Activated naive CD4-positive, alpha-beta T cell (primary cell): ENCODE measurements at places on chromosomes 1 and 21.

GRCh38 chr1:89608319-89608983 lies 24.5 kb upstream of the LRRC8C start:
- peak; percentile 52 for DNase-seq

DNA sequence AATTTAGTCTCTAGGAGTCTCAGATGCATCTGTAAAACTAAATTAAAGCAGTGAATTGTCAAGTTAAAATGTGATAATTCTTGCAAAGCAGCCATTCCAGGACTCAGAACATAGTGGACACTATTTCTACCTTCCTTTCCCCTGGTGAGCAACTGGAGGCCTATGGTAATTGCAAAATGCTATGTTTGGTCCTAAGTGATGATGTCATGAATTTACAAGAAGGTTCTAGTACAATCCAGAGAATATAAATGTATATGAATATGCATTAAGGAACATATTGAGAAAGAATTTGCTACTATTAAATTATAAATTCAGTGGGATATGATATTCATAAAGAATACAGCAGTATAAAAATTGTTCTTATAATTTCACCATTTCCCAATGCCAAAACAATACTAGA lies 32.6 kb downstream of the OMA1 start:
- no peak for DNase-seq

DNA sequence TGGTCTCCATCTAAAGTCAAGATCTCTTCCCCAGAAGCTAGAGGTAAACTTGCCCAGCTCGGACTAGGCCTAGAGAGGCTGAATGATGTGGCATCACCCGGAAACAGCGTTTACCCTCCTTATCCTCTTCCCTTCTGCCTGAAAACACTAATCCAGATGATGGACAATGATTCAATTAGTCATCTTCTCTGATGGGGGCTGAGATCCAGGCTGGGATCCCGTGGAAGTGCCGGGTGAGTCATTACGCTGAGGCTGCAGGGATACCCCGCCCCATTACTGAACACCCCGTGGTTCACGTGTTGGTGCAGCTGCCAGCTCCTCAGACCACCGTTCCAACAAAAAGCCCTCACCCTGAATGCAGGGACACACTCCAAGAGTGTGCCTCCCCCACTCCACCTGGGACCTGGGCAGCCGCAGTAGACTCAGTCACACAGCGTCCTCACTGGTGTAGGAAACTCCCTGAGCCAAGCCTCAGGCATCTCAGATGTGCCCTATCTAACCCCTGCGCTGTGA lies 2.0 kb downstream of the S100A6 start:
- no peak for DNase-seq

GRCh38 chr1:174710868-174711845 lies 263.4 kb downstream of the GPR52 start:
- no peak for DNase-seq

DNA sequence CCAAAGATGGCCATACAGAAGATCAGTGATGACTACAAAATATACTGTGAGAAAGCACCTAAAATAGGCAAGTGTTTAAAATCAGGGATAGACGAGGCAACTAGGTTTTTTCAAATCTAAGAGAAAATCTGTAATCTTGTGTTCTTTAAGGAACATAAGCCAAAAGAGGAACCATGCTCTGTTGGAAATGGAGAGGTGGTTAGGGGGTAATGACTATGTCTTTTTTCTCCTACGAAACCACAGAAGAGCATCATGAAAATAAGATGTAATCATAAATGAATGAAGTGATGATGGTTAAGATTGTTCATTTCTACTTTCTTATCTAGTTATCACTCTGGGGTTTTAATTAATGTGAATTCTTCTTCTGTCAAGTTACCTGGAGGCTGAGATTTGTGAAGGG lies 43.1 kb downstream of the RGSL1 start:
- DNase-seq: no peak

- DNase-seq: no peak
Measured at GRCh38 chr1:87180682-87181081, 148.0 kb upstream of the LMO4 start.

- no peak for DNase-seq
Measured at GRCh38 chr1:2237773-2238172, 9.7 kb downstream of the SKI start.

- DNase-seq: no peak
Measured at GRCh38 chr1:14437417-14437918, 161.0 kb upstream of the KAZN start.

- DNase-seq: no peak
Measured at GRCh38 chr1:81298266-81298665, 502.5 kb upstream of the ADGRL2 start.

DNA sequence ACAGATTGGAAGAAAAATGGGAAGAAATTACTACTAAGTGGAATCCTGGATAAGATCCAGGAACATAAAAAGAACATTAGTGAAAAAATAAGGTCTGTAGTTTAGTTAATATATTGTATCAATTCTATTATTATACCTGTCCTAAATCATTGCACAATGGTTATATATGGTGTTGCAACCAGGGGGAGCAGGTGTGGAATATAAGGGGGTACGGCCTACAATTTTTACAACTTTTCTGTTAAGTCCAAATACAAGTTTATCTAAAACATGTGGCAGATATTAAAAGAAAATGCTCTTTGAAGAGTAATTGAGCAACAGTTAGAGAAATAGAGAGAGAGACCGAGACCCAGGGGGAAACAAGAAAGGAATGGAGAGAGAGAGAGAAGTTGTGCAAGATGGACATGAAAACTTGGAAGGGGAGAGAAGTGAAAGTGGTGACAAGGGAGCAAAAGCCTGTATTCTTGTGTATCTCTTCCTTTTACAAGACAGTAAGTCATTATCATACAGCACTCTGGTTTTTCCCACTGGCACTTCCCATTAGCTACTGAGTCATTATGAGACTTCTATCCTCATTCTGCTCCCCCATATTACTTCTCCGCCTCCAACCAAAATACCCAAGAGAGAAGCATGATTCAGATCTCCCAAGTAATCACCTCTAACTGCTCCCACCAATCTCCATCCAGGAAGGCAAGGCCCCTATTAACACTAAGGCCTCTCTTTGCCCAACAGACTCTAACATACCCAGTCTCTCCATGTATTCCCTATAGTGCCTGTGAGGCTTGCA lies 22.3 kb upstream of the TRAF3IP3 start:
- no peak for DNase-seq

GRCh38 chr1:14110040-14110439 lies 410.1 kb downstream of the PRDM2 start:
- DNase-seq: no peak

GRCh38 chr1:155064111-155064831 lies 731 bp downstream of the EFNA4 start:
- no peak for DNase-seq

GRCh38 chr1:156964441-156964840 lies 44.0 kb downstream of the LRRC71 start:
- no peak for DNase-seq

GRCh38 chr21:42381347-42381984 lies 14.4 kb downstream of the TMPRSS3 start:
- no peak for DNase-seq

DNA sequence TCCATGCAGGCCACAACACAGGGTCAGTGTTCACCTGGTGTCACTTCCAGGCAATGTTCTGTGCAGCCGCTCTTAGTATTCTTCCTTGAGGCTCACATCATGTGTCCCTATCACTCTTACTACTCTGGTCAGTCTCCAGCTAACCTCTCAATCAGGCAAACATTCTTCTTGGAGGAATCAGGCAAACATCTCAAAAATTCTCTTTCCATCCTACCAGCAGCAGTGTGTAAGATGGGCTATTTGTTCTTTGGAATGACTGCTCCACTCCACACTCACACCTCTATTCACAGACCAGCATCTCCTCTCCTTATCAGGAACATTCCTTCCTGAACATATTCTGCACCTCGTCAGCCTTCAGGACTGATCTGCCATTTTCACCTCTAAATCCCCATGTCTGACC lies 4.0 kb downstream of the S100A7A start:
- DNase-seq: no peak
